ENCODE measurements at places on chromosomes 6 and 20. TPM values are rescaled to one million over a fixed set of nuclear protein-coding genes. Genes with fewer than 3 reads are reported as not detected.
A peak's percentile ranks its signal among the peaks of the same experiment; 100 is the strongest.

BTN1A1 gene
- total RNA-seq, result not detected

DNA sequence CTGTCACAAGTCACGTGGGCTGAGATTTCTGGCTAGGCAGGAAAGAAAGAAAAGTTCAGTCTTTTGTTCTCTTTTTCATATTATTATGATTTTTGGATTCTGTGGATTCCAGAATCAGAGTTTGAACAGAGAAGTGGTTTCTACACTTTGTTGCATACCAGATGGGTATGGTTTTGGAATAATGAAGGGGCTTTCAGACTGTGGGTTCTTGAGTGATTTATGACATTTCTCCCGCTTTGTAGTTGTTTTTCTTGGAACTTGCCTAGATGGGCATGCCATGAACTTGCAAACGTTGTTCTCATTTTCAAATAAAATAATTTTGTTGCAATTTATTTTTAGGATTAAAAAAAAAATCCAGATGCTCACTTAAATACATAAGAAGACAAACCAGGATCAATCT is 34.4 kb downstream of the CBFA2T2 start:
- no peak for ATAC-seq

GRCh38 chr6:143545165-143545564 is 33.6 kb upstream of the FUCA2 start:
- peak; percentile 25 for ATAC-seq

DNA sequence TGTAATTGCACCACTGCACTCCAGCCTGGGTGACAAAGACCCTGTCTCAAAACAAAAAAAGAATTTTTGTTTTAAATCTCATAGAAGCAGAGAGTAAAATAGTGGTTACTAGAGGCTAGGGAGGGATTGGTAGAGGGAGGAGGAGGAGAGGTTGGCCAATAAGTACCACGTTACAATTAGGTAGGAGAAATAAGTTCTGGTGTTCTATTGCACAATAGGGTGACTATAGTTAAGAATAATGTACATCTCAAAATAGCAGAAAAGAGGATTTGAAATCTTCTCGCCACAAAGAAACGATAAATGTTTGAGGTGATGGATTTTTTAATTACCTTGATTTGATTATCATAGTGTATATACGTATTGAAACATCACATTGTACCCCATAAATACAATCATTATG is 27.1 kb upstream of the TOP1 start:
- ATAC-seq, result no peak

GRCh38 chr6:44269921-44270525 is at the start of gene TMEM151B:
Gene TMEM151B (plus strand): TSS chr6:44270450. CDS start chr6:44270743, 293 bp downstream.
- no peak for ATAC-seq

GRCh38 chr20:50594591-50595432 is 84.6 kb downstream of the PTPN1 start:
- peak; percentile 18 for ATAC-seq

AGPAT1 gene
- 18.2 TPM for total RNA-seq

PROKR2 gene
- total RNA-seq, result not detected

MED20 gene
- total RNA-seq, result 15.6 TPM

- no peak for ATAC-seq
Measured at GRCh38 chr20:45350217-45350616, 2.0 kb upstream of the SDC4 start.

GRCh38 chr20:50721881-50722281 is 9.5 kb upstream of the PARD6B start:
- no peak for ATAC-seq

GRCh38 chr20:63029358-63030121 is 22.8 kb upstream of the BHLHE23 start:
- no peak for ATAC-seq

ULBP1 gene
- total RNA-seq, result 1.2 TPM

- ATAC-seq, result no peak
Measured at GRCh38 chr6:4192627-4193026, 57.3 kb upstream of the ECI2 start.

- peak; percentile 64 for ATAC-seq
Measured at GRCh38 chr20:363319-364078, 16.6 kb downstream of the NRSN2 start.

DNA sequence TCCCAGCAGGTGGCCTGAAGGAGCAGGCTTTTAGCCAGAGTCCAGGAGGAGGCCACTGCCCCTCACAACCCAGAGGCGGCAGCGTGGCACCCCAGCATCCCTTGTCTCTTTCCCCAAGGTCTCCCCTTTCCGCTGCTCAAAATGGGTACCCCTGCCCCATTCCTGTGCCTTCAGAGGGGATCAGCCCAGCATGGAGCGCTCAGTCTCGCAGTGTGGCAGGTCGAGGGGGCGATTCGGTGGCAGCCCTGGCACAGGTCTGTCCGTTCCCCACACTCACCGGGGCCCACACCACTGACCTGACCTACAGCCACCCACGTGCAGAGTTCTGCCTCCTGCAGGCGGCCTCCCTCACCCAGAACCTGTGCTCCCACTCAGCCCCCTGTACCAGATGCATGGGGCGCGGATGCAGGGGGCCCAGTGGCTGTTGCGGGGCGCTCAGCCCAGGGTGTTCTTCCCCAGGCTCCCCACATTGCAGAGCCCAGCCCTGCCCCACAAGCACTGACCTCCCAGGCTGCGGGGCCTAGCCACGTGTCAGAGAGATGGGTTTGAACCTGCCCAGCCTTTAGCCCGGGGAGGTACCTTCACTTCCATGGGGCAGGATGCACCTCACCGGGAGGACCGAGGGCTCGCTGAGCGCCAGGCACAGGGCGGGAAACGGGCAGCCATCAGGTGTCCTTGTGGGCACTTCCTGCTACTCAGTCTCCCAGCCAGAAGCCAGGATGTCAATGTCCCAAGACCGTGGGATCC is 41.8 kb downstream of the DSTN start:
- ATAC-seq, result peak; percentile 56

GRCh38 chr20:54668271-54669039 is 193.1 kb downstream of the DOK5 start:
- ATAC-seq, result peak; percentile 42

GRCh38 chr6:151010071-151010470 is 144.6 kb downstream of the MTHFD1L start:
- ATAC-seq, result no peak

GRCh38 chr6:118294906-118295305 is 253.2 kb upstream of the PLN start:
- no peak for ATAC-seq

GRCh38 chr6:40319124-40319523 is 268.0 kb downstream of the LRFN2 start:
- no peak for ATAC-seq

DNA sequence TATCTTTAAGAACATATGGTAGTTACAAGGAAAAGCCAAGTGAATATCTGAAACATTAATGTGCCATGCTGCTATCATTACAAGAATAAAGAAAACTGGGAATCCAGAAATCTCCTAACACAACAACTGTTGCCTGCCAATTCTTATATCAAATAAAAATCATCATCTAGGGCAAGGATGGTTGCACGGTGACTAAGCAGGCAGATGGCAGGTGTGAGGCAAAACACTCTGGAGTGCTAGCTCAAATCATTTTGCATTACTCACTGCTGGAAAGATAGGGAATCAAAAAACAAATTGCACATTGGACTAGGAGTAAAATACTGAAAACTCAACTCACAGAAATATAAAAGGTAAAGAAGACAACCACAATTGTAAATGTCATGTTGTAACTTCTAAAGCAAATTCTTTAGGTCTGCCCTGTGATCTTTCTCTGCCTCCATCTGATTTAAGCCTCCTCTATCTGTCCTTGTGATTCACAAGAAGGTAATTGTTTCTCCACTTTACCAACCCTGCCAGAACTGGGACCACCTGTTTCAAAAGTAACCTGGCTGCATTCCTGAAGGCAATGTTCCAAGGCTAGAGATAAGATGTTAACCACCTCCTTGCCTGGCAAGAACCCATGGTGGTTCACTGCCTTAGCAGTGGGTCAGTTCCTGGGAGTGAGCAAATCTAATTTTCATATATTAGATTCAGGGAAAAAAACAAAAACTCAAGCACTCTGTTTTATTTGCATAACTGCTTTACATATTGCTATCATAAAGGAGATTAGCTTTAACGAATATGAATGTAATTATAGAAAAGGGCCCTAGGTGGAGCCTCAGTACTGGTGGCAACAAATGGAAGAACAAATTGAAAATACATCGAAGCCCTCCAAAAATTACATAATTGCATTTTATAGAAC is 33.1 kb upstream of the LCA5 start:
- ATAC-seq, result peak; percentile 49

DNA sequence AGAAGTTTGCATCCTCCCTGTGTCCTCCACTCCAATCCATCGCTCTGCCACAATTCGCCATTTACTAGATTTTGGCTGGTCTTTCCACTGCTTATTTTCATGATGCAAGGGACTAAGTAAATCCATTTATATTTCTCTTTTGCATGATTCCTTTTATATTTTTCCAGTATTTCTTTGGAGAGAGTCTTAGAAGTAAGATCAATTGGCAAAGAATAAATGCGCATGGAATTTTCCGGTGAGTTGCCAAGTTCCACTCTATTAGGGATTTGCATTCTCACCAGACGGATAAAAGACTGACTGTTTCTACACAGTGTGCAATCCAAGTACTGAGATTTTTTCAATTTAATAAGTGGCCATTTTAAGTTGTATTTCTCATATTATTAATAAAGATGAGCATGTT is 91.7 kb upstream of the PHACTR3 start:
- no peak for ATAC-seq
